A549 treated with dexamethasone at 1 μM for 4 hours (cell line): ENCODE measurements at places on chromosomes 16 and 17. TPM values are rescaled to one million over a fixed set of nuclear protein-coding genes. Genes with fewer than 3 reads are reported as not detected.

The RAB26 gene
- total RNA-seq = 1.5 to 4.0 TPM (median 3.2 TPM) in 5 replicates

The STAT3 gene
- 59.7 to 88.6 TPM (median 82.5 TPM) in 5 replicates for total RNA-seq

The CDH13 gene
- 0.01 to 0.04 TPM (median 0.01 TPM) in 3 of 5 replicates, not detected in the others for total RNA-seq

The IL17C gene
- total RNA-seq = not detected in 5 replicates

The KRT40 gene
- not detected in 5 replicates for total RNA-seq

The HEATR9 gene
- not detected in 5 replicates for total RNA-seq

The LDHD gene
- total RNA-seq = 0.46 to 0.88 TPM (median 0.64 TPM) in 5 replicates

The SCARF1 gene
- total RNA-seq = 0.14 to 0.29 TPM (median 0.21 TPM) in 5 replicates

The HOXB7 gene
- total RNA-seq = 28.6 to 35.7 TPM (median 31.4 TPM) in 5 replicates

The BRICD5 gene
- total RNA-seq = 3.0 to 4.5 TPM (median 3.8 TPM) in 5 replicates

The ST6GALNAC1 gene
- total RNA-seq = 0.14 to 0.75 TPM (median 0.52 TPM) in 5 replicates

The C16orf86 gene
- total RNA-seq = 0.06 to 0.14 TPM (median 0.10 TPM) in 3 of 5 replicates, not detected in the others

The SLC35G6 gene
- not detected in 5 replicates for total RNA-seq

The CCT6B gene
- total RNA-seq = 0.79 to 2.1 TPM (median 1.7 TPM) in 5 replicates

The CFAP119 gene
- total RNA-seq = 3.1 to 8.7 TPM (median 7.5 TPM) in 5 replicates

The TAF15 gene
- 206 to 236 TPM (median 230 TPM) in 5 replicates for total RNA-seq

The PPL gene
- 4.2 to 7.5 TPM (median 6.4 TPM) in 5 replicates for total RNA-seq

The CTU2 gene
- total RNA-seq = 23.5 to 34.8 TPM (median 30.7 TPM) in 5 replicates

The SMPD3 gene
- 0.06 to 0.18 TPM (median 0.14 TPM) in 5 replicates for total RNA-seq

The TMEM231 gene
- total RNA-seq = 7.4 to 9.2 TPM (median 8.7 TPM) in 5 replicates

The POLDIP2 gene
- 144 to 174 TPM (median 169 TPM) in 5 replicates for total RNA-seq

The NUPR1 gene
- 10.5 to 19.3 TPM (median 15.5 TPM) in 5 replicates for total RNA-seq

The KRT33A gene
- not detected in 5 replicates for total RNA-seq

The PLLP gene
- 1.1 to 1.5 TPM (median 1.2 TPM) in 5 replicates for total RNA-seq

The KRTAP4-3 gene
- not detected in 5 replicates for total RNA-seq

The MAF gene
- total RNA-seq = 0.26 to 0.46 TPM (median 0.40 TPM) in 5 replicates

The PYY gene
- total RNA-seq = 0.21 TPM in 1 of 5 replicates, not detected in the others

The TBC1D24 gene
- total RNA-seq = 4.4 to 9.1 TPM (median 8.2 TPM) in 5 replicates

The OTOP3 gene
- total RNA-seq = not detected in 5 replicates

The EVI2B gene
- total RNA-seq = 0.07 to 0.13 TPM (median 0.09 TPM) in 3 of 5 replicates, not detected in the others

The RPH3AL gene
- total RNA-seq = 27.8 to 38.3 TPM (median 34.0 TPM) in 5 replicates

The PRCD gene
- total RNA-seq = not detected in 5 replicates

The NOTUM gene
- total RNA-seq = 0.20 to 0.44 TPM (median 0.31 TPM) in 5 replicates

The CRHR1 gene
- total RNA-seq = 0.05 to 0.54 TPM (median 0.09 TPM) in 4 of 5 replicates, not detected in the other

The LGALS9 gene
- 1.2 to 1.9 TPM (median 1.4 TPM) in 5 replicates for total RNA-seq
